Stimulated activated CD8-positive, alpha-beta memory T cell treated with anti-CD3 and anti-CD28 coated beads, Interleukin-12 subunit alpha, Interleukin-12 subunit beta, amount 100 ng/mL, for 4 hours (primary cell): ENCODE measurements at places on chromosomes 3 and 15.

- no peak for DNase-seq
These were observed 7.1 kb downstream of the CD200R1 start for GRCh38 chr3:112967828-112968227.

DNA sequence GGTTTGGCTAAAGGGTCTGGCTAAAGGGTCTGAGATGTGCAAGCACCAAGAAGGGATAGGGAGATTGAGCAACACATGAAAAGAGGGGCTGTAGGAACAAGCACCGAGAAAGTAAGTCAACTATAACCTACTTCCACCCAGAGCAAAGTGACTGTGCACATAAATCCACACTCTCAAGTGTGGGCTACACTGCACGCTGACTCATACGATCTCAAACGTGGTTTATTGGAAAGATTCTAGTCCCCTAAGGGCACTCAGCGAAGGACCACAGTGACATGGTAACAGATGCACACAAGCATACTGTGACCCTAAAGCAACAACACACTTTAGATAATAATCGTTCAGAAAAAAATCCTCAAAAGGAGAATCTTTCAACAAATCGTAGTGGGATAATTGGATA lies 48.0 kb downstream of the EHHADH start:
- DNase-seq = no peak

DNA sequence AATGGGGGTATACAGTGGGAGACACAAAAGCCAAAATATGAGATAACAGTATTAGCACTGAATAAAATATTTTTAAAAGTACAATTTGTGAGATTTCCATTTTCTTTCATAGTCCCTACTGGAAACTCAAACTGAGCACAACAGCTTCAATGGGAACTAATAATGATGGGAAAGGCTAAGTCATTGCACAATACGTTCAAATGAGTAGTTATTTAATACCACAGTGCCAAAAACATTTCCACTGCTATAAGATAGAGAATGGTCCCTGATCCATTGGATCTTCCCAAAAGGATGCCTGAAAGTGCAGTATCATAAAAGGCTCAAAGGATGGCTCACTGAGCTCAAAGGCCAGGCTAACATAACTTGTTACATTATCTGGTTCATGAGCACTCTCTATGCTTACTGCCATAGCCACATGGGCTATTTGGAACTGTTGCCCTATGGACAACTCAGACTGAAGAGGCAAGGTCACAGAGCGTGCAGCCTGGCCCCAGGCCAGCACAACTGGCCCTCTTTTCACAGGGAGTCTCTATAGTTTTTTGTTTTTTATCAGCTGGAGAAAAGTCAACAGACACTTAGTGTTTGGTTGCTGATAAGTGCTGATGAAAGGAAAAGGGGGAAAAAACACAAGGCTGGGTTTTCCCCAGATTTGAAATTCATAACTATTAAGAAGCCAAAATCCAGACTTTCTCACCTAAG lies 54.1 kb upstream of the PPIB start:
- DNase-seq = no peak

DNA sequence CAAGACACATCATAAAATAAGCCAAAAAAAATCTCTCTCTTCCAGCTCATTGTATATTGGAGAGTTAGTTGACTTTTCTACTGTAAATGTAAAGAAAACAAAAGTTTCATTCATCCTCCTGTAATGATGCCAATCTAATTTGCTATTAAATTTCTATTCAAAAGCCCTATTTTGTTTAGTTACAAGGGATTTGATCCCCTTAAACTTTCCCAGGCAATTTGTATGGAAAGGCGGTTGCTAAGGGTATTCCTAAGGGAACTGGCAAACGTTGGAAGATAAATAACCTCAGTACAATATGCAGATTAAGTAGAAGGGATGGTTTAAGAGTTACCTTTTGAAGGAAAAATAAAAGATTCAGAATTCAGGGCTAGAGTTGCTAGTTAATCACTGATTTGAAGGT lies 352.7 kb downstream of the TIGIT start:
- no peak for DNase-seq

DNA sequence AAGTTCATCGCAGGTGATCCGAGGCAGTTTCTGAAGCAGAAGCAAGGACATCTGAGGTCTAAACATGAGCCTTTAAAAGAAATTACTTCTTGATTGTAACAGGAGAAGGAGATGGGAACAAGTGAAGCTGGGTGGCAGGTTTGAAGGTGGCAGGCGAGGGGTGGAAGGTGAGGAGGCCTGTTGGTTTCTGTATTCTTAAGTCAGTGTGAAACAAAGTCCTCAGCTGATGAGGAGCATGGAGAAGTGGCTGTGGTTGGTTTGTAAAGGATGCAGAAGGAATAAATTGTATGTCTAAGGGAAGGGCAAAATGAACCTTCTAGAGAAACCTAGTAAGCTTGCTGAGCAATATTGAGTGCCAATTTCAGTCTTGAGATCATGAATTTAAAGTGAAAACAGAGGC lies 298.8 kb downstream of the CHST2 start:
- no peak for DNase-seq

DNA sequence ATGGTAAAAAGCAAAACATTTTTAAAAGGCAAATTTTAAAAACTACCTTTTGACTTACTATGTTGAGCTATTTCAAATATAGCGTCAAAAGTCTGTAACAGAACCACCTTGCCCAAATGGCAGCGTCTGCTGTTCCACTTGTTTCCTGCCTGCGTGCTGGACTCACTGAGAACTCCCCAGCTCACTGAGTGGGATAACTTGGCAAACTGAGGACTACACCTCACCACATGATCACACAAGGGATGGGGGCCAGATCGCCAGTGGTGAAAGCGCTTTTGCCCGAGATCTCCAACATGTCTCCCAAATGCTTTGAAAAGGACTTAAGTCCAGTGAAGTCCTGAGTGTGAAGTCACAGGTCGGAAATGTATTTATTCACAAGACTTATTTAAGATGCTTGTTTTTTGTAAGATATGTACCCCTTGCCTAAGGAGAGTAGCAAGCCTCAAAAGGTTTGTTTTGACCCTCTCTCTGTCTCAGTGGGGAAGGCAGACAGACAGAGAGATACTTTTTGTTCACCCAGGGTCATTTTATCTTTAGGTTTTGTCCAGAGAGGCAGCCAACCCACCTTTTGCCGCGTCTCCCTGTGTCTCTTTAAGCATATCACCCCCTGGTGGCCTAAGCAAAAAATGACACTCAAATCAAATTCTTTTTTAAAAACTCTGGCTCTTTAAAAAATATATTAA lies 192.6 kb downstream of the PDZRN3 start:
- no peak for DNase-seq
